ENCODE measurements at places on chromosomes 13 and 19. TPM values are rescaled to one million over a fixed set of nuclear protein-coding genes. Genes with fewer than 3 reads are reported as not detected.

TIMM29 gene
- total RNA-seq, result 23.4 TPM

- peak; percentile 76 for DNase-seq
- no peak overlapping the region for H3K4me3 ChIP-seq
- H3K36me3 ChIP-seq, result no peaks in the 10 kb centered on the region
- H3K4me1 ChIP-seq, result no peaks in the 10 kb centered on the region
These were observed 480.2 kb upstream of the MIR17HG start for GRCh38 chr13:90867336-90867683.

SOX1 gene
- total RNA-seq, result not detected

DNA sequence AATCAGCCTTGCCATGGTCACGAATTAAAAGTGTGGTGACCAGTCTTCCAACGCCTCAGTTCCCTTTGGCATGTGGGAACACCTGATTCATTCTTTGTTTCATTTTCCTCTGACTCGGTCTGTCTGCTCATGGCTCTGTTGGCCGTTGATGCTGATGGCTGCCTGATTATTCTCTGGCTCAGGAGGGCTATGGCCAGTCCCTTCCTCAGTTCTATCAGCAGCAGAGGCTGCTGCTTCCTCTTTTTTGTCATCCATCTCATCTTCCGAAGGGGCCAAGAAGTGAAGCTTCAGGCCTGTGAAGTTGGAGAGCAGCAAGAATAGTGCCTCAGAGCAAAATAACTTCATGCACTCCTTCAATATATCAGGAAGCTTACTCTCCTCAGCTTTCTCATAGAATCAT is 9.5 kb upstream of the MLNR start:
- no peaks in the 10 kb centered on the region for H3K4me1 ChIP-seq
- no peak overlapping the region for H3K4me3 ChIP-seq
- H3K27ac ChIP-seq, result no peak overlapping the region
- no peak for DNase-seq
- no peaks in the 10 kb centered on the region for H3K27me3 ChIP-seq
- peaks cover 11% of the 10 kb centered on the region for H3K36me3 ChIP-seq

GRCh38 chr19:38250428-38250820 is 5.8 kb downstream of the PPP1R14A start:
- no peak overlapping the region for H3K4me3 ChIP-seq
- H3K27me3 ChIP-seq, result no peaks in the 10 kb centered on the region
- no peak overlapping the region for H3K27ac ChIP-seq
- peaks cover 25% of the 10 kb centered on the region for H3K4me1 ChIP-seq

DNA sequence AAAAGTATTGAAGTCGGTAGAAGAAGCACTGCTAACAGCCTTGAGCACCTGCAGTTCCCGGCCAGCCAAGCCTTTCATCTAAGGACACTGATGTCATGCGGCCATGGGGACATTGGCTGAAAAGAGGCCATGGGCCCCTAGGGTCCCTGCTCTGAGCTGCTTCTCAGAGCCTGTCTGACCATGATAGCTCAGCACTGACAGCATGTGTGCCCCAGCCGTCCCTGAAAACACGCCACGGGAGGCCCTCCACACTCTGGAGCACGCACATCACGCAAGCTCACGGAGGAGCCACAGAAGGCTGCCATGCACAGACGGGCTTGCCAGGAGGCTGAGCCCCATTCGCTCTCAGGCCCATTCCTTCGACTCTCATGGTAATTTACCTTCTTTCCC is 51.8 kb downstream of the MLLT1 start:
- no peak overlapping the region for H3K4me3 ChIP-seq
- DNase-seq, result no peak
- no peaks in the 10 kb centered on the region for H3K27me3 ChIP-seq
- H3K4me1 ChIP-seq, result peaks cover 5% of the 10 kb centered on the region

GGN gene
- total RNA-seq, result 0.23 TPM

DNA sequence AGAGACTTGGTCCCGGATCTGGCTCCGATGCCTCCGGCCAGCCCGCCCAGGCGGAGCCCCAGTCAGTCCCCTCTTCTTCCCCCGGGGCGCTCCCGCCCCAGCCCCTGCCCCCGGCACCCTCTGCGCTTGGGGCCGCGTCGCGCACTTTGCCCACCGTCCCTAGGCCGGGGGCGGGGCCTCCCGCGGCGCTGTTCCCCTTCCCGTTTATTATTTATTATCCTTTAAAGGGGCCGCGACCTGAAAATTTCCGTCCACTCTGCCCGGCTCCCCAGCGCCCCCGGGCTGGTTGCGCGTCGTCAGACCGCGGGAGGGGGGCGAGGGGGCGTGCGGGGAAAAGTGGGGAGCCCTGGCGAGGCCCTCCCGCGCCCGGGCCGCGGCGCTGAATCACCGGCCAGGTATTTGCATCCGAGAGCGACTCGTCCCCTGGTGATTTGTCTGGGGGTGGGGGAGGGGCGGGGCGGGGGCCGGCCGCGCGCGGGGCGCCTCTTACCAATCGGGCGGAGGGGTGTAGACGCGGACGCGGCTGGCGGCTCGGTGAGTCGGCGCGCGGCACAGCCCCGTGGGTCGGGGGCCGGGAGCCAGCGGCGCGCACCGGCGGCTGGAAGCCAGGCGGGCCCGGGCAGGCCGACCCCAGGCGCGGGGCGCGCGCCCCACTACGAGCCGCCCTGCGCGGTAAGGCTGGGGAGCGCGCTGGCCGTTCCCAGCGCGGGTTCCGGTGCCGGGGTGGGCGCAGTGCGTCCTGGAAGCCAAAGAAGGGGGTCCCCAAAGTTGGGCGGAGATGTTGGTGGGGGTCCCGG is at the start of gene ARID3A:
TSS of gene ARID3A (plus strand) at position 510 of the 797 bp plus-strand sequence. CDS start 3,494 bp downstream, outside the sequence.
- H3K4me3 ChIP-seq, result peak within 1 kb of the TSS; percentile 92
- DNase-seq, result peak; percentile 84
- H3K27me3 ChIP-seq, result no peaks in the 10 kb centered on the region
- H3K27ac ChIP-seq, result peak within 1 kb of the TSS; percentile 63
- no peaks in the 10 kb centered on the region for H3K36me3 ChIP-seq
